ENCODE measurements at places on chromosomes 7 and 10.

DNA sequence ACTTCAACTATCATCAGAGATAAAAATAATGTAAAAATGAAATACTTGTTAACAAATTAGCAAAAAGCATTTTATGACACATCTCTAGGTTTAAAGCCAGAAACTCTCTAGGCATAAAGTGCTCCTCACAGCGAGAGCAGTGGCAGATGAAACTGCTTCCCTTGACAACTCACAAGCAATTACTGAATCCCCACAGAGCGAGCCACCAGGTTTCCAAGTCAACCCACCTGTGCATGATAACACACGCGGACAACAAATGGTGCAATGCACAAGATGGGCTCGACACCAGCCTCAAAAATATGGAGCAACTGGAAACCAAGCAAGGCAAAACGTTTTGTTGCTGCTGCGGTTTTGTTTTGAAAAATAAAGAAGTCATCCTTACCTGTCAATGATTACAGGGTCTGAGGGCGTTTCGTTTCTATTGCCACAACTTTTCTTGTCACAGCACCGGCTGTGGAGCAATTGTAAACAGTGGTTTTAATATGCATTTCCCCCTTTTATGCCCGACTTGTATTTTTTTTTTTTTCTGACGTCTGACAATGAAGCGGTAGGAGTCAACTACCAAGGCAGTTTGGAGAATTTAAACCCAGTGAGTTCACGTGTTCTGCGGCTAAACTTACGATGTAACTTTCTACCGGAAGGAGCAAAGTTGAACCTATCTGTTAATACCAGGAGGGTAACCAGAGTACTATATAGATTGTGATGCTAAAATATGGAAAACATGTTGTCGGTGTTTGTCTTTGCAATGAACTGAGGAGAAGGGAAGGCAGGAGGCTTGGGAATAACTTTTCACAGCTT is 7.0 kb downstream of the EBF3 start:
- DNase-seq, result no peak

DNA sequence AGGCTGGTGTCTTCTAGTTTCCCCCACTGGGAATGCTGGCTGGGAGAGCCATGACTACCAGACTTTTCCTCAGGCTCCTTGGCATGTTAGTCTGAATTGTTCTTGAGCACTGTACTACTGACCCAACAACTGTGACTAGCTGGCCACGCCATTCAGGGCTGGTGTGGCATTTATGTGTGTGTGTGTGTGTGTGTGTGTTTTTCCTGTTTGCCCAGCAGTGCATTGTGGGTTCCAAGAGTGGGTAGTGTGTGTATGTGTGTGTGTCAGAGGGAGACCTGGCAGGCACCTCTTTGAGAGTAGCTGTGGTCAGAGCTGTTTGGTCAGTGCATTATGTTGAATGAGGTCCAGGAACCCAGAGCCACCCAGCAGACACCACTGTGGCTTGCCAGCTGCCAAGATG is 9.2 kb downstream of the PCBD1 start:
- DNase-seq, result no peak

- no peak for DNase-seq
These were observed 121.2 kb downstream of the SLC25A13 start for GRCh38 chr7:96200740-96201139.

DNA sequence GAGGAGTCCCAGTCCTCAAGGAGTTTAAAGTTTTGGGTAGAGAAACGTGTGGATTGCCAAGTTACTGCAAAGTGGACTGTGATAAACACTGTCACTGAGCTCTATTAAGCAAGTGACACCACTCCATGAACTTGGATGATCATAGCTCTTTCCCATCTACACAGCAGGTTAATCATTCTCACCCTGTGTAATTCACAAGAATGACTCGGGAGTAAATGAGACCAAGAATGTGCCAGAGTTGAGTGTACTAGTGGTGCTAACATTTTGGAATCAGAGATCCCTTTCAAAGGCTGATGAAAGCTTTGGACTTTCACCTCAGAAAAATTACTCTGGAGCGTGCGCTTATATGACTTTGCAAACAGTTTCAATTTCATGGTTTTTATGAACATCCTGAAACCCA is 80.8 kb downstream of the RBM20 start:
- no peak for DNase-seq

DNA sequence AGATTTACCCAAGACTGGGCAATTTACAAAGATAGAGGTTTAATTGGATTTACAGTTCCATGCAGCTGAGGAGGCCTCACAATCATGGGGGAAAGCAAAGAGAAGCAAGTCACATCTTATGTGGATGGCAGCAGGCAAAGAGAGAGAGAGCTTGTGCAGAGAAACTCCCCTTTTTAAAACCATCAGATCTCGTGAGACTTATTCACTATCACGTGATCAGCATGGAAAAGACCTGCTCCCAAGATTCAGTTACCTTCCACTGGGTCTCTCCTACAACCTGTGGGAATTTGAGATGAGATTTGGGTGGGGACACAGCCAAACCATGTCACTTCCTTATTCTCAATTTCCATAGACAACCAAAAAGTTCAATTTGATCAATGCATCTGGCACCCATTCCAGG is 24.9 kb upstream of the NOBOX start:
- no peak for DNase-seq

GRCh38 chr7:102891693-102892261 is 21.0 kb upstream of the LRRC17 start:
- no peak for DNase-seq

GRCh38 chr10:10911471-10911921 is 106.2 kb upstream of the CELF2 start:
- DNase-seq, result no peak

GRCh38 chr10:77524281-77524711 is 113.3 kb downstream of the KCNMA1 start:
- no peak for DNase-seq

DNA sequence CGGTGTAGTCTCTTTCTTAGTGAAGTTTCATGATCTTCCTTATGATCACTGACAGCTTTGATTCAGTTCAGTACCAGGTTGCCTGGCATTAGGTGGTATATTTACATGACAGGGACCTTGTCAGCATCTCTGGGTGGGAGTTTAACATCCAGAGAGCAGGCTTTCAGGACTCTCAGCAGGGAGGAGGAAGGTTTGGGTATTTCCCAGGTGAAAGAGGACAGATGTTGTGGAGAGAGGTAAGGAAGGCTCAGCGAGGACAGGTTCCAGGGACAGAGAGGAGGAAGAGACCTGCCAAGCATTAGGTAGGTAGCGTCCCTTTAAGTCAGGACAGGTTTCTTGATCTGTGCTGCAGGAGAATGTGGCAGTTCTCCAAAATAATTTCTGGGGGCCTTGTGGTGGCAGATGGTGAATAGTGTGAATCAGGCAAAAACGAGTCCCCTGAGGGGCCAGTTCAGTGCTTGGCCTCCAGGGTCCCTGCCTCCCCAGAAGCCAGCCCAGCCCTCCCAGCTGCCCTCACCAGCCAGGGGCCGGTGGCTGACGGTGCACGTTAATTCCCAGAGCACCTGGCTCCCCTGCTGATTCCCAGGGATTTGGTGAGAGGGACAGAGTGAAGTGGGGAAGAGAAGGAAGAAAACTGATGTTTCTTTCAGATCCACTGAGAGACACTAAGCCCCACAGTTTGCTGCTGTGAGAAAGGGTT is 82.0 kb downstream of the VWC2 start:
- no peak for DNase-seq

DNA sequence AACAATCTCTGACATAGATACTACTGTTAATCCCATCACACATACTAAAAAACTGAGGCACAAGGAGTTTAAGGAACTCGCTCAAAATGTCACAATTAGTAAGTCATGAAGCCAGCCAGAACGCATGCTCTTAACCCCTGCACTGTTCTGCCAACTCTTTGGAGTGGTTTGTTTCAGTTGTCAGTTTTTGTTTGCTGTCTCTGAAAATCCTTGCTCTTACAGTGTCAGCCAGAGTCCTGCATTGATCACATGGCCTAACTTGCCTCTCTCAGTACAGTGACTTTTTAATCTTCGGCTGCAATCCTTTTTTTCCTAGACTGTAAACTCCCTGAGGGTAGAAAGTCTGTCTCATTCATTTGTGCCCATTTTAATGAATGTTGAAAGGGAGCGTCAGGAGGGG is 753.8 kb downstream of the AUTS2 start:
- no peak for DNase-seq

DNA sequence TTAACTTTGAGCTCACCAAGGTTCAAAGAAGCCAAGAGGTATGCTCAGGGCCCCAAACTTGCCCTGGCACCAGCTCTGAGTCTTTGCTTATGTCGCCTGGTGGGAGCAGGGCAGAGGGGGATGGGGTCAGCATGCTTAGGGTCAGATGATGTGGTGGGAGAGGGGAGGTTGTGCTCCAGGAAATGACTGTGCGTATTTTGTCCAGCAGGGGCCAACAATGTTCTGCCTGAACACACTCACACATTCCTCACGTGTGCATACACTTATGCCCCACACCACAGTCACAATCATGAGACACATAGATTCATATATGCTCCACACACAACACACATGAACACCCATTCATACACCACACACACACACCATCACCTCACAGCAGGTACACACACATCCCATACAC is 4.4 kb upstream of the RAMP3 start:
- DNase-seq, result no peak

GRCh38 chr10:74593470-74593869 is 232.9 kb upstream of the KAT6B start:
- DNase-seq, result no peak

GRCh38 chr10:132710746-132711612 is 75.0 kb downstream of the NKX6-2 start:
- DNase-seq, result no peak

DNA sequence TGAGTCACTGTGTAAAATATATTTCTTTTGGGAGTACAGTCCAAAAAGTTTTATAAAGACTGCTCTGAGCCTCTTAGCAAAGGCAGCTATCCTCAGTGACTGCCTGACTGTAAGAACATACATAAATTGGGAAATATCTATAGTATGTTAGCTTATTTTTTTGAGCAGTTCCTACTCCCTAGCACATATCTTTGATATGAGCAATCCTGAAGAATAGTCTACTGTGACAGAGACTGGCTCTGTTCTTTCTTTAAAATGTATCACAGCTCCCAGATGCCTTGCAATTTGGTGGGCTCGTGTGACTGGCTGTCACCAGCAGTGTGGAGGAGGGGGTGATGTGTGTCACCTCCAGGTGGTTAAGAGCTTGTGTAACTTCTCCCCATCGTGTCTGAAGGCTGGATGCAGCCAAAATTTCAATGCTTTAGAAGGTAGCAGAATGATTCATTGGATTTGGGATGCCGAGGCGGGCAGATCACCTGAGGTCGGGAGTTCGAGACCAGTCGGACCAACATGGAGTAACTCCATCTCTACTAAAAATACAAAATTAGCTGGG is 47.9 kb downstream of the MTERF1 start:
- no peak for DNase-seq

- DNase-seq, result no peak
These were observed 200.7 kb downstream of the POLR1F start for GRCh38 chr7:19508124-19508523.

GRCh38 chr7:18402488-18403183 is 92.9 kb upstream of the HDAC9 start:
- no peak for DNase-seq

DNA sequence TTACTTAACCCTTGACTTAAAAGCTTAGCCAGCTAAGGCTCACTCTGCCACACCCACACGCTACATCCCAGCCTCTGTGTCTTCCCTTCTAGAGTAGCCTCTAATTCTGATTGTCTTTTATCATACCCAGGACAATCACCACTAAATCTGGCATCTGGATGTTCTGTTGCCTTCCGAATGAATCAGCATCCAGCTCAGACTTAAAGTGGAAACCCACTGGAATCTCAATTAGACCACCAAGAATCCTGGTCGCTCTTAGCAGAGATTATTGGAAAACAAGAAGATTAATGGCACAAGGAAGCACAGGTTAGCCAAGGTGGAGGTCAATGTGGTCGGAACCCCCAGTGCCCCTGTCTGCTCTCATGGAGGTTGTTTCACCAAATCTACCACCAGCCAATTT is 404.2 kb upstream of the FOXK1 start:
- DNase-seq, result no peak

GRCh38 chr7:26097837-26098668 is 53.9 kb upstream of the NFE2L3 start:
- DNase-seq, result no peak

- DNase-seq, result no peak
These were observed 310.4 kb upstream of the ADARB2 start for GRCh38 chr10:2047679-2048078.

DNA sequence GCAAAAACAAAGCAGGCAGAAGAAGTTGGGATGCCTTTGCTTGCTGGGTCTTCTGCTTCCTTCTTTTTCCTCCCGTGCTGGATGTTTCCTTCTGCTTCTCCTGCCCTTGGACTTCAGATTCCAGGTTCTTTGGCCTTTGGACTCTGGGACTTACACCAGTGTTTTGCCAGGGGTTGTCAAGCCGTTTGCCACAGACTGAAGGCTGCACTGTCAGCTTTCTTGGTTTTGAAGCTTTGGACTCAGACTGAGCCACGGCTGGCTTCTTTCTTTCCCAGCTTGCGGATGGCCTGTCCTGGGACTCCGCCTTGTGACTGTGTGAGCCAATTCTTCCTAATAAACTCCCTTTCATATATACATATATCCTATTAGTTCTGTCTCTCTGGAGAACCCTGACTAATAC is 11.3 kb upstream of the LCOR start:
- DNase-seq, result no peak

DNA sequence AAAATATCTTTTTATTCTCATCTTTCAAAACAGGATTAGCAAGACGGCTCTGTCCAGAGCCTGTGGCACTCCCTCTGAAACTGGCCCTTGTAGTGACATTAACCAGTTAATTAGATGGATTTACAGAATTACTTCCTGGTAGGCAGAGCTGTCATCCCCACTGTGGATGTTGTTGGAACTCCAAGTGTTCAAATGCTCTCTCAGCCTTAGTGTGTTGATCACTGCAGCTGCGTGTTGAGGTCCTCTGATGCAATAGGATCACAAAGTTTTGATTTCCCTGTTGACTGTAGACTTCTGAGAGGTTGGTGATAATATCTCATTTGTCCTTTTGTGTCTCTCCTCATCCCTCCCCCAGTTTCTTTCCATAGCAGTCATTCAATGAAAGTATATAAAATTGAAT is 117.3 kb upstream of the CDK6 start:
- DNase-seq, result no peak

- DNase-seq, result no peak
These were observed 82.5 kb downstream of the ICA1 start for GRCh38 chr7:8179486-8179885.

Measured in activated CD4-positive, CD25-positive, alpha-beta regulatory T cell treated with anti-CD3 and anti-CD28 coated beads, Interleukin-2, amount 50 U/mL, for 16 hours (primary cell).